ENCODE measurements at places on chromosomes 2 and 18.

- DNase-seq = no peak
These were observed 61.6 kb downstream of the MFSD6 start for GRCh38 chr2:190469771-190470170.

- DNase-seq = no peak
These were observed 122.5 kb downstream of the FHOD3 start for GRCh38 chr18:36419900-36420531.

DNA sequence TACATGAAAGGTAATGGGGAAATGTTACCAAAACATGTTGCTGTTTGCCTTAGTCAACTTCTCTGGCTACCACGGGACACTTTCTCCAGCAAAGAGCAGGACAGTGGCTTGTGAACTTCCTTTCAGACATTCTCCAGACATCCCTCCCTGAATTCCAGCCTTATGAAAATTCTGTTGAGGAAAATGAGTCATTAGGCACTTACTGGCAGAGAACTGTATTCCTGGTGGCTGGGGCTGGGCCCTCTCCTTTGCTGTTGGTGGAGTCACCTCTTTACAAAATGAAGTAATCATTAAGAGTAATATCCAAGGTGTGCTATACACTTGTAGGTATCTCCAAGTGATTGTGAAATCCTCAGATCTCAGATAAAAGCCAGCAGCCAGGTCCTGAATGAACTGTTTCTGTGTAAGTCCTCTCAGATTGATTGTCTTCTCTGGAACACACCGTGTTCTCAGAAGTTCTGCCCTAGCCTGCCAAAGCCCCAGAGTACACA lies 1.3 kb upstream of the FAP start:
- no peak for DNase-seq

GRCh38 chr2:157479081-157480027 lies 35.5 kb upstream of the CYTIP start:
- no peak for DNase-seq

GRCh38 chr2:95215018-95215612 lies 7.8 kb downstream of the ZNF892 start:
- no peak for DNase-seq

DNA sequence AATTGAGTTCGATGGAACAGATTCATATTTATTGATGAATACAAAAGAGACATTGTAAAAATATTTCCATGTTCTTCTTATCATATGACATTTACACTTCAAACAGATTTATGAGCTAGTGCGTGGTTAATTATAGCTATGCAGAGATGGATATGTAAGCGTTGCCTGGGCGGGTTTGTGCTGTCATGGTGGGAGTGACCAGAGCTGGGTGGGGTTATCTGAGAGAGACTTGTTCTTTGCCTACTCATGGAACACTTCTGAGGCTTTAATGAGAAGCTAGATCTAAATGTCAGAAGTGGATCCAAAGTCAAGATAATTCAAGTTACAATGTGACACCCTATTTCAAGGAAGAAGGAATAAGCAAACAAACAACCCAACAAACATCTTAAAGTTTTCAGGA lies 162.3 kb upstream of the ZEB2 start:
- DNase-seq = no peak

DNA sequence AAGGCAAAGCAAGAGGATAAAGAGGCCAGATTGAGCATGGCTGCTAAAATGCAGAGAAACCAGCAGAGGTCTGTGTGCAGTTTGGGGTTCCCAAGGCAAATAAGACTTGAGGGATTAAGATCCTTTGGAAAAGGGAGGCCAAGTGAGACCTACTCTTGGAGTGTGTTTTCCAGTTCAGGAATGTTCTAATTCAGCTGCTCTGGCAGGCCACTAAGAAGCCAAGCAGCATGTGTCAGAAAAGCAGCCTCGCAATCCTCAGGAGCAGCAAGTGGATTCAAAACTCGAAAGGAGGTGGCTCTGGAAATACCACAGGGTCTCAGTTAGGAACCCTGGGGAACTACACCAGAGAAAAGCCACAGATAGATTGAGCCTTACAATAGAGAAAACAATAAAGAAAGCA lies 569.2 kb downstream of the METTL4 start:
- DNase-seq = no peak

- no peak for DNase-seq
These were observed 16.3 kb downstream of the ANKRD44 start for GRCh38 chr2:197294260-197294659.

DNA sequence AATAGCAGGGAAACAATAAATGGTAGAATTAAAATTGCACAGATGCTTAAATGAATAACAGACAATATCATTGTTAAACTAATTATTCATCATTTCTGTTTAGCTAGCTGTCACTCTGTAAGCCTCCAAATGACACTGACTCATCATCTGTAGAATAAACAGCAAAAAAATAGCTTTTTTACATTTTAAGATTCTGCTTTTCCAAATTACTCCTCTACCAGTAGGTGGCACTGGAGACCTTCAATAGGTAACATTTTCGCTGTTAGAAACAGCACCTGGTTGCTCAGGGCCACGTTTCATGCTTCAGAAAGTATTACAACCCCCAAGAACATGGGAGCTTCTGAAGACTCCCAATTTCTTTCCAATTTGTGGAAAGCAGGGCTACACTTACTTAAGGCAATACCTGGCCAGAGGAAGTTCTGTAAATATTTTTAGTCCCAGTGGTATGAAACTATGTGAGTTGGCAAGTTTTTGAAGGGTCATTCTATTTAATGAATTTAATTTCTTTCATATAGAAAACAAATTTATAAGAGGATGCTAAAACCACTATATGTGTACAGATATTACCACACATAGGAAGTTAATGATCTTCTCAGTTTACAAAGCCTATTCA lies 45.4 kb downstream of the TTN start:
- DNase-seq = peak; percentile 13

DNA sequence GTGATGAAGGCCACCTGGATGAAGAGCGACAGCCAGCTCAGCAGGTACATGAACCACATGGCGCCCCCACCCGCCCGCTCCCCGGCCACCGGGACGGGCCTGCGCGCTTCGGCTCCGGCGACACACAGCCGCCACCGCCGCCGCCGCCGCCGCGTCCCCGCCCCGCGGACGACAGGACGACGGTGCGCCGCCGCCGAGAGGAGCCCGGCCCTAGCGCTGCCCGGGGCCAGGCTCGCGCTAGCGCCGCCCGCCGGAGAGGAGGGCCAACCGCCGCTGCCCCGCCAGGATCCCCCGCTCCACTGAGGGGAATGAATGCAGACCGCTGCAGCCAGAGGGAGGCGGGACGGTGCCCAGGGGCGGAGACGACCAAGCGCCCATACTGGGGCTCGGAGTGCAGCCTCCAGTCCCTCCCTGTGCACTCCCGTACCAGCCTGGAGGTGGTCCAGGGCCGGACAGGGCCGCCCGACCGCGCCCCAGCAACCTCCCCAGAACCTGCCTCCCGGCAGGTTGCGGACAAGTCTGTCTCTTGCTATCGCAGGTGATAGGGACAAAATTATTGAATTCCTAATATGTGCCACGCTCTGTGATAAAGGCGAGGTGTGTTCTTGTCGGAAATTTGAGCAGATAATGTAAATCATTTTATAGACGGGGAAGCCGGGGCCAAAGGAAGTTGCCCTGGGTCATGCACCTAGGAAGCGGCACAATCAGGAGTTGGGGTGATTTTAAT lies at the start of gene TEX261:
Gene TEX261, minus strand, starts transcription at position 175 of the 727 bp plus-strand sequence. Its CDS starts 116 bp downstream, at position 59.
- no peak for DNase-seq

- DNase-seq = no peak
These were observed 109.5 kb downstream of the INHBB start for GRCh38 chr2:120455390-120455789.

DNA sequence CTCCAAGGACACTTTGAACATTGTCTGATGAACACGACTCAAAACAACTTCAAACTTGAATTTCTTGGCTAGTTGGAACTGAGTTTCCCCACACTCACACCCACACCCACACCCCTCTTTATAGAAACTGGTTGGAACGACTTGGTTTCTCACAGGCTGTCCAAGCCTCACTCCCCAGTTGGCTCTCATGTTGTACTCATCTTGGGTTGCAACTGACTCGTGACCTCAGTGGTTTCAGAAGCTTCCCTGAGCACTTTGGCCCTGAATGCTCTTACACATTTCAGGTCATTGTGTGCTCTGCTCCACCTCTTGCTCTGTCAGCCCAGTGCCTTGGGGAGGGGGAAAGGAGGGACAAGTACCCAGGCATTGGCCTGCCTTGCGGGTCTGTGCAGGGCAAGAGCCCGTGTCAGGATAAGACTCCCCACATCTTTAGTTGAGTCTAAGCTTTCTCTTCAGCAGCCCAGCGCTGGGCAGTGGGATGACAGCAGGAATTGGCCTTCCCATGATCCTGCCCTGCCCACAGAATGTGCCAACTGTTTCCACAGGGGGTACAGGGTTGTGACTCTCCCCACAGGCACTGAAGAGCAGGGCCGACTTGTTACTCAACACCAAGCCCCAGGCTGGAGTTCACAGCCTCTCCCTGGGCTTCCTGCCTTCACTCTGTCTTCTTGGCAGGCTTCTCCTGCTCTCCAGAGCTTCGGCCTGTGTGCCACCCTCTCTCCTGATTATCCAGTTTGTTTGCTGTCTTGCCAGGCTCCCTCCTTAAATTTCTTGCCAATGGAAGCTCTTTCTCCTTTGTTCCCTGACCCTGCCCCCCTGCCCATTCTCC lies 104.6 kb downstream of the RTN4 start:
- no peak for DNase-seq

DNA sequence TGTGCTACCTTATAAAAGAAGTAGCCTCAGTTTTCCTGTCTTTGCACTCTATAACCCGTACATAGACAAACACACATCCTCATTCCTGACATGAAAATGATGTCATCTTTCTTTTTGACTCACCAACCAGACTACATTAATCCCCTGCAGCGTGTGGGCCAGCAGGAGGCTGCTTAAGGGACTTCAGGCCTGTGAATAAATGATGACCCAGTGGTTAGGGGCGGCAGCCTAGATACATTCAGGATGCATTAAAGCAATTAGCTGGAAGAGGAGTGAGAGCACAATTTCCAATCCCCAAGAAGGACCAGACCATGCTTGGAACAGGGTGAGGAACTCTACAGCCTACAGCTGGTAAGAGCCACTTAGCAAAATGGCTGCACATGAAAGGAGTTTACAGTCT lies 57.3 kb upstream of the KLF7 start:
- no peak for DNase-seq

DNA sequence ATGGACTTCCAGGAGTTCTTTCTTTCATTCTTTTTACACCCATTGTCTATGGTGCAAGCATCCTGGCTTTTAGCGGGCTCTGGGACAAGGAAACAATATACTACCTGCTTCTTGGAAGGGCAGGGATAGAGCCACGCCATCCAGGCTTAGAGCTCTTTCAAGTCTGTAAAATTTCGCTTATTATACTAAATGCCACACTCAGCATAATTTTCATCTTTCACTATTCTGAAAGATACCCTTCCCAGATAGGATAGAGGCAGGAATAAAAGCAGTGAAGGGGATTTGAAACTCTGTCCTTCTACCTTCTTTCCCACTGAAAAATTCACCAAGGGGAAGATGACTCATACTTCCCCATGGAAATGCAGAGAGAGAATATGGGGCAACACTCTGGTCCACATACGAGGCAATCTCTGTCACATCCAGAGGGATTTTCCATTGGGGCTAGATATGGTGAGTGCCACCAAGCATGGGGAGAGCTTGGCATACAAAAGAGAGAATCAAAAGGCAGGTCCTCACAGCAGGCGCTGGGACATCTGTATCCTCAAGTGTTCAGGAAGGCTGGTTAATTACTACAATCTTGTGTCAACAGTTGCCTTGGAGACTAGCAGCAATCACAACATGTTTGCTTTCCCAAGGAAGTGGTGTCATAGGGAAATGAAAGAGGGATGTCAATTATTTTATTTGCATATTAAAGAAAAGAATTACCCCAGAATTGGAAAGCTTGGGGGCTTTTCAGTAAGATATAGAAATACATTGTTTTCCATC lies 127.6 kb downstream of the TDRD15 start:
- DNase-seq = no peak

DNA sequence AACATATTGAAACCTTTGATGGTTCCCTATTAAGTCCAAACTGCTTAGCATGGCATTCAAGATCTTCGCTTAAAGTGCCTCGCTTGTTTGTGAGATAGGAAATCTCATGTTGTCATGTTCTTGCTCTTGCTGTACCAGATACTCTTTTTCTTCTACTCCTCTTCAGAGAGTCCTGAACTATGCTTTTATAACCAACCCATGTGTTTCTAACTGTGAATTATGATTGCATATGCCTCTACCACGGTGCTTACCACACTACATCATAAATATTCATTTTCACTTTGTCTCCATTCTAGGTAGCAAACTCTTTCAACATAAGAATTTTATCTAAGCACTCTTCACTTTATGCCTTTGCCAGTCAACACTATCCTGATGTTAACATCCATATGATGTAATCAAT lies 23.6 kb downstream of the STAT4 start:
- no peak for DNase-seq

- DNase-seq = no peak
These were observed 29.5 kb downstream of the RAB31 start for GRCh38 chr18:9737472-9738121.

DNA sequence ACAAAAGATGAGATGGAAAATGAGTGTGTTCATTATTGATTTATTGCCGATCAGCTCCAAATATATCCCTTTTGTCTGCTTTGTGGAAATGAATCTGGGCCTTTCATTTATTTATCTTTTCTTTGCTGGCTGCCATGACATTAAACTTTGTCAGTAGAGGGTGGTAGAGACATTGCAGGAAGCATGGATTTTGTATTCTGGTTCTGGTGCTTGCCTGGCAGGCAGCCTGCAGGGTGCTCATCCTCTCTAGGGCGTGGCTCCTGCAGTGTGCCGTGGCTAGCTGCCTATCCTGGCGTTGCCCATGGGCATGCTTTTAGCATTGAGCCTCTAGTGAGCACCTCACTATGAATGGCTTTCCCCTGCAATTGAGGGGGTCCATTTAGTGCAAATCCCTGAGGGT lies 593.1 kb downstream of the RNF144A start:
- no peak for DNase-seq

GRCh38 chr2:211086049-211086448 lies 529.6 kb downstream of the CPS1 start:
- DNase-seq = no peak

GRCh38 chr18:57436191-57436964 lies 1.2 kb downstream of the ONECUT2 start:
- no peak for DNase-seq

GRCh38 chr18:31500051-31500688 lies 2.2 kb downstream of the DSG2 start:
- no peak for DNase-seq

GRCh38 chr2:240760576-240761246 lies 59.3 kb downstream of the KIF1A start:
- no peak for DNase-seq

GRCh38 chr18:45061359-45061758 lies 380.7 kb downstream of the SETBP1 start:
- no peak for DNase-seq

GRCh38 chr2:69624611-69625010 lies 18.9 kb downstream of the AAK1 start:
- DNase-seq = no peak
